Left cardiac atrium (tissue), 4 donors: ENCODE measurements at places on chromosomes 2 and 18. TPM values are rescaled to one million over a fixed set of nuclear protein-coding genes. Genes with fewer than 3 reads are reported as not detected.

GRCh38 chr2:170206805-170207407, 29.0 kb downstream of the MYO3B start:
- no peak for DNase-seq

RAPGEF4 gene
- 12.9 TPM for total RNA-seq

DNA sequence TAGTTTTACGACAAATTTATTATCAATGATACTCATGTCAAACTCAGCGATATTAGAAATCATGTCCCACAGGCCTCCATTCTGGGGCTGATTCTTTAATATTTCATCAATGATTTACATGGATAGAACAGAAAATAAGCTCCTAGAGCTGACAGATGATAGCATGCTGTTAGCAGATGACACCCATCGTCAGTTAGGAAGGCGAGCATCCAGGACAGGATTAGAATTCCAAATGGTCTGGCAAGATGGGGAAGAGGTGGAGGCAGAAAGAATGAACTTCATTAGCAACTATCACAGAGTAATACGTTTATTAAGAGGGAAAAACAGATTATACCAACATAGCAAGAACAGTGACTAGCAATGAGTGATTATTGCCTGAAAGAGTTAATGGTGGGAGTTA, 46.2 kb upstream of the ACVR1 start:
- no peak for DNase-seq

DNA sequence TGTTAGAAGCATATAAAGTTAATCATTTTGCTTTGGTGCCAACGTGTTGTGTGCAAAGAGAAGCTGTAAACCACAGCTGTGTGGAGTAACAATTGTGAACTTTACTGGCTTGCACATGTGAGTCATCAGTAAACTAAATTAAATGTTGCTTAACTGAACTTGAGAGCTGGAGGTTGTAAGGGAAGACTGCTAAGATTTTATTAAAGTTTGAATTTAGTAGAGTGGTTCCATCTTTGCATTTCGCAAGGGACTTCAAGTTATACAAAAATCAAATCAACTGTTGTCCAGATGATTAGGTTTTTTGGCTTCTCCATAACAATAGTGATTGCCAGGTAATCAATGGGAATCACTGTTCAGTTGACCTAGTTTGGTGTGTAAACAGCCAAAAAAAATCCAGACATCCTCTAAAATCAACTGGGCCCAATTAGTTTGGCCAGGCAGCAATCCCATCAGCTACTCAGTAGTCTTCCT, 247.4 kb downstream of the MYO3B start:
- DNase-seq = no peak

UNC80 gene
- total RNA-seq = not detected

SLC40A1 gene
- 79.3 TPM for total RNA-seq

DNA sequence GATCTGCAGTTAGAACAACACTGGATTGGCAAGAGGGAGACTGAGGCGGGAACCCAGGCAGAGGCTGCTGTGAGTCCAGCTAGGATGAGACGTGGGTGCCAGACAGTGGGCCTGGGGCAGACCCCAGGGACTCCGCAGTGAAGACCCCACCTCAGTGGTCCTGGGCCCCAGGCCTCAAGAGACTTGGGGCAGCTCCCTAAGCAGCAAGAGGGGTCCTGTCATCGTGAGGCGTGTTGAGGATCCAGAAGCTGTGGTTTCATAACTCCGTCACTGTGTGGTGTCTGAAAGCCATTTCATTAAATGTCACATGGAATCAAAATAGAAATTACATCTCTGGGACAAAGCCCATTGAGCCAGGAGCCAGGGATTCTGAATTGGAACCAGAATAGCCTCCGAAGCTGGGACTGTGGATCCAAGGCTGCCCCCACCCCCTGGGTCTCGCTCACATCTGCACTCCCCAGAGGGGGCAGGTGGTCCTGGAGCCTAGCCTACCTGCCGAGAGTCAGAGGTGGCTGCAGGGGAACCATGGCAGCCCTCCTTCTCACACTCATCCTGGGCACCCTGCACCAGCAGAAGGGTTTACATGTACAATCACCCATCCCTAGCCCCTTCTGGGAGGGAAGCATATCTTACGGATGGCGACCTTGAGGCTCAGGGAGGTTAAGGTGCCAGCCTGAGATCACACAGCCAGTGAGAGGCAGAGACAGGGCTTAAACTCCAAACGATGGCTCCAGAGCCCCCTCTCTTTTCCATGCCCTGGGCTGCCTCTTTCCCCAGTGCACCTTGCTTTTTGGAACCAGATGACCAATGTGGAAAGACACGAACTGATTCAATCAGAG, 23.2 kb downstream of the RRM2 start:
- no peak for DNase-seq

DNA sequence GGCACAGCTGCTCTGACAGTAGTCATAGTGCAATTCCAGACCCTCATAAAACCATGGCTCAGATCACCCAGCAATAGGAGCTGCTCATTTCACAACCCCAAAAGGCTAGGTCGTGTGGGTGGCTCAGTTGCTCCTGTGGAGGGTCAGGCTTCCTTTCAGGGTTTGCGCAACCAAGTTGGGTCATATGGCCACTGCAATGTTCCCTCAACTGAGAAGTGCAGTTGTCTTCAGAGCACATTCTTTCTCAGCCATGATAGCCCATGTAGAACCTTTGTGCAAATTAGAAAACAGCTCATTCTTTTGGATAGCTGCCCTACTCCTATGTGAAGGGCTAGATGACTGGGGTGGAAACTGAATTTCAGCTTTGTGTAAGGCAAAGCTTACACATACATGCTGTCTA, 3.2 kb downstream of the SERPINB13 start:
- DNase-seq = no peak

DNA sequence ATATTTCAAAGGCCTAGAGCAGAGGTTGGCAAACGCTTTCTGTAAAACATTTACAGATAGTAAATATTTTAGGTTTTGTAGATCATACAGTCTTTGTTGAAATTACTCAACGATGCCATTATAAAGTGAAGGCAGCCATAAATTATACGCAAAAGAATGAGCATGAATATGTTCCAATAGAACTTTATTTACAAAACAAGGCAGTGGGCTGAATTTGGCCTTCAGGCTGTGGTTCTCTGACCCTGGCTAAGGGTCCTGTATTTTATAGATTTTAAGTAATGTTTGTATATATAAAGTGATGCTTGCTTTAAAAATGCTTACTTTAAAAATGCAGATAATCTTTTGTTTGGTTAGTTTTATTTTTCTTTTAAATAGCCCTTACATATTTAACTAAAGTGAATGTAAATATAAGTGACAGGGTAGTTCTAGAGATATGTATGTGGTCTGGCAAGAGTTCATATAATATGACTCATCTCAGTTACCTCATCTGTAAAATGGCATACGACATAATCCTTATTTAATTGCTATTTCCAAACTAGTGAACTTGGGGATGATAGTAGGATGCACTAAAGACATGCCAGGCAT, 51.7 kb upstream of the ATP5MC3 start:
- DNase-seq = no peak

TUBA3E gene
- 6.0 TPM for total RNA-seq

DNA sequence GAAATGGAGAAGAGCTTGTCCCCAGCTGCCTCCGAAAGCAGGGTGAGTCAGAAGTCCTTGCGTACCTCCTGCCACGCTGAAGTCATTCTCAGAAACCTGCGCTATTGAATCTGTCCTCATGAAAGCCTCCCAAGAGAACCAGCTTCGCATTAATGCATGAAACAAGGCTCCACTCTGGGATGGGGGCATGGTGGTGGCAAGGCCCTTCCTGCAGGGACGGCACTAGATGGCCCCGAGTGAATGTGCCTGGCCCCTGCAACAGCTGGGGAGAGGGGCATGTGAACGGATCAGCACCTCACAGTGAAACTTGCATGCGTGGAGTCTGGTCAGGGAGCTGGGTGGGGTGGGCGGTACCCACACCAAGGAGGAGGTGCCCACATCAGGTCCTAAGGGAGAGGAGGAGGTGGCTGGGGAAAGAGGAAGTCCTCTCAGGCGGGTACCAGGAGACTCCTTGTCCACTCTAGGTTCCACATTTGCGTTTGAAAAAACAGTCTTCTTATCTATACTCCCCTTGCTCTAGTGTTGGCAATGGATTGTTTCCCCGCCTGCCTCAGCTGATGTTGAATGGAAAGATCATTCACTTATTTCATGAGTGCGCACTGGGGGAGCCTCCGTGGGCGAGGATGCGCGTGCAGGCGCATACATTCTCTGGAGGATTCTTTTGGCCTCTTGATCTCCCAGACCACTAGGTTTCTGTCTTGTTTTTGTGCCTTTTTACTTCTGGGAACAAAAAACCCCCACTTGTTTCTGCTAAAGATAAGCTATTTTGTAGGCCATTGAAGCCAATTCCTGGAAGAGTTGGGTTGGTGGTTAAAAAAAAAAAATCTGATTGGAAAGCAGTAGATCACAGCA, 104.7 kb downstream of the KLHL29 start:
- no peak for DNase-seq

DYNAP gene
- total RNA-seq = not detected

GRCh38 chr2:16275131-16275530, 334.8 kb downstream of the MYCN start:
- no peak for DNase-seq
